ENCODE measurements at places on chromosomes 12 and 14. TPM values are rescaled to one million over a fixed set of nuclear protein-coding genes. Genes with fewer than 3 reads are reported as not detected.

Gene POLR3B
- 13.9 TPM for total RNA-seq

Gene FAR2
- total RNA-seq = 27.6 TPM

Gene ENDOU
- total RNA-seq = 0.37 TPM

Gene CLEC9A
- not detected for total RNA-seq

Gene TAS2R9
- total RNA-seq = not detected

Gene LAG3
- total RNA-seq = not detected

Data from subcutaneous preadipocyte (primary cell).